ENCODE measurements at places on chromosomes 4 and X.

- DNase-seq, result no peak
Measured at GRCh38 chr4:18815081-18815778, 793.7 kb upstream of the LCORL start.

GRCh38 chrX:2495595-2495994 is 5.2 kb downstream of the DHRSX start:
- DNase-seq, result no peak

DNA sequence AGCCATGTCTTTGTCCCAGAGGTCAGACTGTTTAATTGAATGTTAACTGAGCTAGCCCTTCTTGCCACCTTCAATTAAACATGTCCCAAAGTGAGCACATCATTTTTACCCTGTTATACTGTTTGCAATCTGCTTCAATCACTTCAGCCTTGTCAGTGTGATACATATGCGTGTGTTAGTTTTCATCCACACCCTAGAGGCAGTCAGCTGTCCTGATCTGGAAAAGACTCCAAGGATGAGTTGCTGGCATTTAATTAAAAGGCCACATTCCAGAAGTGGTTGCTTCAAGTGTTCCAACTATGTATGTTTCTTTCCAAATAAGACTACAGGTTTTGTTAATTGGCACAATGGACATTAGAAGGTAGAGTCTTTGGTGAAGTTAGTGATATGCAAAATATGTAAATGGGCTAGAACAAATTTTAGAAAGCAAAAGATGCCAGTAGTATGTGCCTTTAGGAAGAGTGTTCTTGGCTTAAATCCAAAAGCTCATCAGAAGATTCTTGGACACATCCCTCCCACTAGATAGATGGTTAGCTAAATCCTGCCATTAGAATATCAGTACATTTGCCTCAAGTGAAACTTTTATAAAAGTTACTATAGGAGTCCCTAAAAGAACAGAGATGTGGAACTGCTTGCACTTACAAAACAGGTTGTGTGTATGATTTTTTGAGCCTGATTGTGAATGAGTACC is 79.5 kb upstream of the SLIT2 start:
- DNase-seq, result no peak

DNA sequence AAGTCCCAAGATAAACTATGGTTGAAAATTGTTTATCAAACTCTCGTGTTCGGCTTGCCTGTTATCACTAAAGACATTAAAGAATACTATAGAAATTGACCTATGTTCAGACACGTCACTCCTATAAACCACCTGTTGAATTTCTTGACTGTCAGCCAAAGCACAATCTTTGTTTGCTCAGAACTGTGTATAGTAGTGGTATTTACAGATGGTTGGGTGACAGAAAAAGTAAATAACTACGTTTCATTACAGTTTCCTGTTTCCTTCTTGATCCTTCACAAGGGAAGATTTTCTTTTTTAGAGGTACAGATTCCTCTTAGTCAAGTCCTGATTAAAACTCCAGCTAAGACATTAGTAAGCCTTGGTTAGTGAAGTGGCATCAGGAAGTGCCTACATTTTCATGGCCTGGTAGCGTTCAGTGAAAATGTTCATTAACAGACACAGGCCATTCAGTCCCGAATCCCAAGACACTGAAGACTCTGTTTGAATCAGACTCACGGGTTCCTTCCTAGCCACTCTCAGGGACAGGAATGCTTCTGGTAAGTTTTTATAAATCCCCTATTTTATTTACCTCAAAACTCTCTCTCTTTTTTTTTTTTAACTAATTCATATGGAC is at the start of gene SMIM31:
Gene SMIM31, plus strand, starts transcription at position 259 of the 616 bp plus-strand sequence. CDS start 16,313 bp downstream, outside the sequence.
- no peak for DNase-seq

GRCh38 chr4:135735512-135735911 is 1533.9 kb upstream of the PABPC4L start:
- DNase-seq, result no peak

GRCh38 chr4:86108137-86108536 is 251.7 kb downstream of the MAPK10 start:
- DNase-seq, result no peak

DNA sequence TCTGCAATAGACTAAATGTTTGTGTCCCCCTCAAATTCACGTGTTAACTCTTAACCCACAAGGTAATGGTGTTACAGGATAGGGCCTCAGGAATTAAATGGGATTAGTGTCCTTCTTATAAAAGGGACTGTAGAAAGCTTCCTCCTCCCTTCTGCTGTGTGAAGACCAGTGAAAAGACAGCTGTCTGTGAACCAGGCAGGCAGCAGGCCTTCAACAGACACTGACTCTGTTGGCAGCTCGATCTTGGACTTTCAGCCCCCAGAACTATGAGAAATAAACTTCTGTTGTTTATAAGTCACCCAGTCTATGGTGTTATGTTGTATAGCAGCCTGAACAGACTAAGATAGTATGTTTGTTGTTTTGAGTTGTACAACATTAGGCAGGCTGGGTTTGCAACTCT is 208.1 kb downstream of the GBA3 start:
- DNase-seq, result no peak

DNA sequence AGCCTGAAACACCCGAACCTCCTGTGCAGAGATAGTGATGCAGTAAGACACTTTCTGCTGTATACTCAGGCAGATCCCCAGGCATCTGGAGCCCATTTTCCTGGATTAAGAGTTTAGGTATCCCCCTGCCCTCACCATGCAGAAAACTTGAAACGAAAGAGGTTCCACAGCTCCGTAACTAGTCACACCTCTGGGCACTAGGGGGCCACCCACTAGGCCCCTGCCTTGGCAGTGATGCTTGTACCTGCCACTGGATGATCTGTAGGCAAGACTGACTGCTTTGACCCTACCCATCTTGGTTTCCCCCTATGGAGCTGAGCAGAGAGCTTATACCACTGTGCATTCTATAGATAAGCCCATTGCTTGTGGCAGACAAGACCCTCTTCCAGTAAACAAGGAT is 940.6 kb downstream of the PCDH19 start:
- no peak for DNase-seq

DNA sequence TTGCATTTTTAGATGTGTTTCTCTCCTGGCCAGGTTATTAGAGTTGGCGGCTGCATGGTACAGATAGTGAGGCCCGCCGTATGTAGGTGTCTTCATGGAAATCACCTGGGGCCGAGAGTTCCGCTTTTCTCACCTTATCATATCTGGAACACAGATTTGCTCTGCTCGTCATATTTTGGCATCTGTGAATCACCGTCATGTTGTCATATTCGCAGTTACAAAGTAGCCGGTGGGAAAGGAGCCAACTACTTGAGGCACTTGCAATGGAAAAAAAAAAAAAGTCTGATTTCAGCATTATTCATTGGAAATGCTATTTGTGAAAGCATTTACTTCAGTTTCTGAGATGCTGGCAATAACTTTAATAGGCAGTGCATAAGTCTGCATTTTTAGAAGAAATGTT is 1715.2 kb upstream of the TENM3 start:
- DNase-seq, result no peak

- no peak for DNase-seq
Measured at GRCh38 chr4:59848457-59848856, 1351.7 kb upstream of the ADGRL3 start.

GRCh38 chr4:103753868-103754653 is 34.3 kb upstream of the TACR3 start:
- no peak for DNase-seq

- DNase-seq, result no peak
Measured at GRCh38 chr4:38073596-38074234, 113.5 kb downstream of the PTTG2 start.

DNA sequence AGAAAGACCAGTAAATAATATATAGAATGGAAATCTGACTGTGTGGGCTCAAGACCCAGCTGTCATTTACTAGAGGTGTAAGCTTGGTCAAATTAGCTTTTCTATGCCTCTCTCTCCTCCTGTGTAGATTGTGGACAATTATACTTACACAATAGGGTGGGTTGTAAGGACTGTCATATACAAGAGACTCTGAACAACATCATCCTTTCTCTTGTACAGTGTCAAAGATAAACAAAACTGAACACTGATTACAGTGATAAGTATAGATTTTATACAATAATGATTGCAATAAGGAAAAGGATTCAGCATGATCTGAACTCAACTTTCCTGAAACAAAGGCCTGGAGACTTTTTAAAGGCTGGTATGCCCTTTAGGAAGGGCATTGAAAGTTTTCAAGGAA is 429.2 kb upstream of the HS3ST1 start:
- no peak for DNase-seq

- no peak for DNase-seq
Measured at GRCh38 chr4:8568068-8568668, 12.0 kb upstream of the GPR78 start.

DNA sequence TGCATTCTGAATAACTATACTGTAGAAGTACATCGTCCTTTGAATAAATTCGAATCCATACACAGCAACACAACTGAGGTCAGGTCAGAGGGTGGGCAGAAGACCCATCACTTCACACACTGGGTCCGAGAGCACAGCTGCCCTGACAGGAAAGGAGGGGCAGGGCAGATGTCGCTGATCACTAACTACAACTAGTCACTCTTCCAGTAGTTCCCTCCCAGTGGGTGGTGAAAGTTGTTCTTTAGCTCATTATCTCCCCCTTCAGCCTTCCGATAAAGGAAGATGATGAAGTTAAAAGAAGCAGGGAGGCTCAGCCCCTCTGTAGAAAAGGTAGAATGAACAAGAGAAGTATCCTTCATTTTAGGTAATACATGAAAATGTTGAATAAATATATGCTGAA is 278.9 kb downstream of the INPP4B start:
- DNase-seq, result no peak

GRCh38 chr4:22356987-22357596 is 158.8 kb downstream of the ADGRA3 start:
- DNase-seq, result no peak

- no peak for DNase-seq
Measured at GRCh38 chrX:30812326-30812725, 76.7 kb downstream of the TAB3 start.

GRCh38 chrX:78330540-78330939 is 3.1 kb upstream of the CYSLTR1 start:
- DNase-seq, result no peak

GRCh38 chr4:80492761-80493160 is 157.2 kb downstream of the CFAP299 start:
- no peak for DNase-seq

GRCh38 chrX:149877157-149877556 is 3.8 kb upstream of the MAGEA8 start:
- DNase-seq, result no peak

- DNase-seq, result no peak
Measured at GRCh38 chr4:183165376-183165775, 66.3 kb downstream of the WWC2 start.

DNA sequence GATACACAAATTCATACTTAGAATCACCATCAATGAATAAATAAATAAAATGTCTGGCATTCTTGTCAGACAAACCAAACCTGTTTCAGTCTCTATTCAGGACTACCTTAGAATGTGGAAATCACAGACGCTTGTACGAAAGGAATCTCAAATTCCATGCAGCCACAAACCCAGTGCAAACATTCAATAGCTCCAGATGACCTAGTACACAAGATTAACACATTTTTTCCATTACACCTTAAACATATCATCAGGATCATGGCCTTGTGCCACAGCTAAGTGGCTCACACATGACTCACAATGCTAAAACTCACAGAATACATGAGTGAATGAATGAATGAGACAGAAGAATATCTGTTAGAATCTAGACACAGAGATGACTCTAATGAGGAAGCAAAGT is 134.2 kb downstream of the PWWP3B start:
- no peak for DNase-seq

- DNase-seq, result no peak
Measured at GRCh38 chrX:13515211-13515930, 54.0 kb upstream of the EGFL6 start.

- DNase-seq, result no peak
Measured at GRCh38 chr4:53695540-53696463, 104.5 kb upstream of the LNX1 start.

- DNase-seq, result no peak
Measured at GRCh38 chr4:185108669-185109068, 34.4 kb upstream of the SLC25A4 start.

GRCh38 chr4:138592796-138593195 is 350.6 kb upstream of the SLC7A11 start:
- no peak for DNase-seq

DNA sequence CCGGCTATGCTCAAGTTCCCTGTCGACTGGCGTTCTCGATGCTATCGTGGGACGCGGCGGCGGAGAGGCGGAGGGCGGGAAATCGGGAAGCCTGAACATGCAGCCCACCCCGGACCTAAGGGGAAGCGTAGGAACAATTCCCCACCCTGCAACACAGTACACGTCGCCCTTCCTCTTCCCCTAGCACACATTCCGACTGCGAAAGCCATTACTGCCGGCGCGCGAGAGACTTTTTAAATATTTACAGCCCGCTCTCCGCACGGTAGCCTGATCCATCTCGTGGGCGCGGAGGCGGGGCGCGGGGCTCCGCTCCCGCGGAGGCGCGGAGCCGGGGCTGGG is 48.1 kb upstream of the BCOR start:
- DNase-seq, result no peak

- no peak for DNase-seq
Measured at GRCh38 chr4:85372966-85373365, 102.0 kb upstream of the ARHGAP24 start.

DNA sequence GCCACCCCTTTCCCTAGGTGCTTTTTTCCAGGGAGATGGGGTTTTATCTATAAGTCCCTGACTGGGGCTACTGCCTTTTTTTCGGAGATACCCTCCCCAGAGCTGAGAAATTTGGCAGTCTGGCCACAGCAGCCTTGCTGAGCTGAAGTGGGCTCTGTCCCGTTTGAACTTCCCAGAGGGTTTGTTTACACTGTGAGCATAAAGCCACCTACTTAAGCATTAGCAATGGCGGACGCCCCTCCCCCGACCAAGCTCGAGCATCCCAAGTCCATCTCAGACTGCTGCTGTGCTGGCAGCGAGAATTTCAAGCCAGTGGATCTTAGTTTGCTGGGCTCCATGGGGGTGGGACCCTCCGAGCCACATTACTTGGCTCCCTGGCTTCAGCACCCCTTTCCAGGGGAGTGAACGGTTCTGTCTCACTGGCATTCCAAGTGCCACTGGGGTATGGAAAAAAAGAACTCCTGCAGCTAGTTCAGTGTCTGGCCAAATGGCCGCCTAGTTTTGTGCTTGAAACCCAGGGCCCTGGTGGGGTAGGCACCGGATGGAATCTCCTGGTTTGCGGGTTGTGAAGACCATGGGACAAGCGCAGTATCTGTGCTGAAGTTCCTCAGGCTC is 456.4 kb upstream of the HTR2C start:
- no peak for DNase-seq

DNA sequence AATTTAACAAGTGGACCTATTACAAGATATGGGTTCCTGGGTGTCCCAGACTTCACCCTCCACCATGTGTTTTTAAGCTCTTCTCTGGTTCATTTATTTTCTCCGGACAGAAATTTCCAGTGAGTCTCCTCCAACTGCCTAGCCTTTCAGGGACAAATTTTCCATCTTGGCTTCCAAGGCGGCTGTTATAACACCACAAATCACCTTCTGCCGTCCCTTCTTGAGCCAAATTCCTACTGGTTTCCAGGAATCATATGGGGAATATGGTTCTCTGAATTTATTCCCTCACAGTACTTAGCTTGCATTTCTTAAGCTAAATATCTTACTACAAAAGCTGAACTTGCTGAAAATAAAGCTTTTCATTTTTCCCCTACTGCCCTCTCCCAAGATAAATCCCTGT is 18.8 kb downstream of the NEXMIF start:
- no peak for DNase-seq
